ENCODE measurements at places on chromosomes 4 and X.

DNA sequence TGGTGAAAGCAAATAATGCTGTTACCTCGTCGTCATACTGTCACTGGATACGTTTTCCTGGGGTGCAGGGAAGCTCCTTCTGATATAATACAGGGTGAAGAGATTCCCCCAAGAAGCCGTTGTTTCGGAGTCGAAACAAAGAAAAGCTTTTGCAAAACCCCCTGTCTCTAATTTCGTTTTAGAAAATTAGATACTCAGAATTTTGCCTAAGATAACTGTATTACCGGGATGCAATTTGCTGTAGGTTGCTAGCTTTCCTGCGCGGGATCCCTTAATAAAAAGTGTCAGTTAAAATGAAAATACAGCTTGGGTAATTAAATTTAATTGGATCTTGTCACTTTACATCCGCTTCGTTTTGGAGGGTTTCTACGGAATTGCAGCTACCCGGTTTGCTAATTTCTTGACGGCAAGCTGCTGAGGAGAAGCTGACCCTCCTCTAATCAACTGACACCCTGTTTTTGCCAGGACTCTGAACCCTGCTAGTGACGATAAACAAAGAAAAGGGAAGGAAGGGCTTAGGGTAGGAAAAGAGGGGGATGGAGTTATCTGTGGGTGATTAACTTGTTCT lies 174.6 kb downstream of the SHOX start:
- no peak for DNase-seq

DNA sequence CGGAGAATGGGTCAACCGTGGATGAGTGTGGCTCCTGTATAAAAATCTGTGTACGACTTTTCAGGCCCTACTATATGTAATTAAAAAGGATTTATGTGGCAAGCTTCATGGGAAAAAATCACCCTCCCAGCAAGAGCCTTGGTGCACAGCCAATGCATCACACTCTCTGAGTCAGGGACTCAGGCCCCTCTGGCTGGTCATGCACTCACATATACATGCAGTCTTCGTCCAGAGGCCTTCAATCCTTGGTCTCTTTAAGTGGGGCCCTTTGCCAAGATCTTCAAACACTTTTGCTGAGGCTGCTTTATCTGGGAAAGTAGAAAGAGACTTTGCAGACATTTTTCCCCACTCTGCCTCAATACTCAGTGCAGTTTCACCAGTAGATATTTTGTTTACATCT lies 311.4 kb upstream of the FSTL5 start:
- no peak for DNase-seq

- no peak for DNase-seq
Measured at GRCh38 chr4:127782025-127782274, 172 bp upstream of the HSPA4L start.

- no peak for DNase-seq
Measured at GRCh38 chrX:10045327-10046000, 78.3 kb downstream of the CLDN34 start.

GRCh38 chr4:18185491-18185890 lies 163.9 kb upstream of the LCORL start:
- no peak for DNase-seq

Data from NK-92 treated with Interleukin-12 subunit alpha and Interleukin-12 subunit beta, amount 100 ng/mL, for 24 hours (cell line).